ENCODE measurements at places on chromosomes 2 and 18.

- DNase-seq: no peak
Observed at GRCh38 chr18:36412778-36413177, 115.3 kb downstream of the FHOD3 start.

- DNase-seq: no peak
Observed at GRCh38 chr2:96906729-96907114, 36.8 kb upstream of the SEMA4C start.

DNA sequence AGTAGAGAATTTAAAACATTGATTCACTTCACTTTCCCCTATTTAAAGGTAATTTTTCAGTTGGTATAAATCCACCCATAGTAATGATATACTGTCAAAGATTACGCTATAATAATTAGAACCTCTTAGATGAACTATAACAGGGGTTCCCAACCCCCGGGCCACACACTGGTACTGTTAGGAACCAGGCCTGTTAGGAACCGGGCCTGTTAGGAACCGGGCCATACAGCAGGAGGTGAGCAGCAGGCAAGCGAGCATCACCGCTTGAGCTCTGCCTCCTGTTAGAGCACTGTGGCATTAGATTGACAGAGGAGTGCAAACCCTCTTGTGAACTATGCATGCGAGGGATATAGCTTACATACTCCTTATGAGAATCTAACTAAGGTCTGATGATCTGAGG is 34.0 kb upstream of the CD302 start:
- DNase-seq: no peak

GRCh38 chr2:219918944-219919343 is 291.5 kb downstream of the SLC4A3 start:
- no peak for DNase-seq

- DNase-seq: peak; percentile 20
Observed at GRCh38 chr2:128454980-128455720, 136.5 kb upstream of the HS6ST1 start.

- no peak for DNase-seq
Observed at GRCh38 chr18:9766076-9766481, 58.0 kb downstream of the RAB31 start.

DNA sequence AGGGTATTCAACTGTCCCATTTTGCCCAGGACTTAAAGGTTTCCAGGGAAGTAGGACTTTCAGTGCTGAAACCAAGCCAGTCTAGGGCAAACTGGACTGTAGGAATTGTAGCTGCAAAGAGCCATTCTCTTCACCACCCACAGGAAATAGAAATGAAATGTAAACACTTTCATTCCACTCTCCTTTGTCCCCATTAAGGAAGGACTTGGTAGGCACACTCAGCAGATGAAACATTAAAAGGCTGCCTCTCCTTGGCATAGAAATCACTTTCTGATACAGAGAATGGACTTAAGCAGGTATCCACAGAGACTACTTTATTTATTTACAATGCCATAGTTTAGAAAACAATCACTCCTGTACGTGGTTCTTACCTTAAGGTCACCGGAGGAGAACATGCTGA is 102.9 kb upstream of the CCDC195 start:
- DNase-seq: no peak

- DNase-seq: no peak
Observed at GRCh38 chr18:13323186-13323585, 104.6 kb downstream of the LDLRAD4 start.

DNA sequence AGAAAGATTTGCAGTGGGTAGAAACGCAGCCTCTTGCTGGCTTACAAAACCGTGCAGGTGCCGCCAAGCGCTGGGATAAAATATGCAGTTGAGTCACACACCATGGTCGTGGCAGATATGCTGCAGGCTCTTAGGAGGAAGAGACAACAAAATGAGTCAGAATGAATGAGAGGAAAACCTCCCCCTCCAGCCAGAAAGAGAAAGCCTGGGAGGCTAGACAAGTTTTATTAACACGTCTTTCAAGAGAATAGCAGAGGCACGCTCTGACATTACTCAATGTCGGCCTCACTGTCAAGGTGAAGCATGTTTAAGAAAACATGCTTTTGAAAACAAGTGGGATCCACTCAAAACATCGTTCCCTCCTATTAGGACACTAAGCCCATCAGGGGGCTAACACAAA is 37.1 kb upstream of the ZCCHC2 start:
- no peak for DNase-seq

- no peak for DNase-seq
Observed at GRCh38 chr2:43104763-43105162, 121.6 kb downstream of the ZFP36L2 start.

DNA sequence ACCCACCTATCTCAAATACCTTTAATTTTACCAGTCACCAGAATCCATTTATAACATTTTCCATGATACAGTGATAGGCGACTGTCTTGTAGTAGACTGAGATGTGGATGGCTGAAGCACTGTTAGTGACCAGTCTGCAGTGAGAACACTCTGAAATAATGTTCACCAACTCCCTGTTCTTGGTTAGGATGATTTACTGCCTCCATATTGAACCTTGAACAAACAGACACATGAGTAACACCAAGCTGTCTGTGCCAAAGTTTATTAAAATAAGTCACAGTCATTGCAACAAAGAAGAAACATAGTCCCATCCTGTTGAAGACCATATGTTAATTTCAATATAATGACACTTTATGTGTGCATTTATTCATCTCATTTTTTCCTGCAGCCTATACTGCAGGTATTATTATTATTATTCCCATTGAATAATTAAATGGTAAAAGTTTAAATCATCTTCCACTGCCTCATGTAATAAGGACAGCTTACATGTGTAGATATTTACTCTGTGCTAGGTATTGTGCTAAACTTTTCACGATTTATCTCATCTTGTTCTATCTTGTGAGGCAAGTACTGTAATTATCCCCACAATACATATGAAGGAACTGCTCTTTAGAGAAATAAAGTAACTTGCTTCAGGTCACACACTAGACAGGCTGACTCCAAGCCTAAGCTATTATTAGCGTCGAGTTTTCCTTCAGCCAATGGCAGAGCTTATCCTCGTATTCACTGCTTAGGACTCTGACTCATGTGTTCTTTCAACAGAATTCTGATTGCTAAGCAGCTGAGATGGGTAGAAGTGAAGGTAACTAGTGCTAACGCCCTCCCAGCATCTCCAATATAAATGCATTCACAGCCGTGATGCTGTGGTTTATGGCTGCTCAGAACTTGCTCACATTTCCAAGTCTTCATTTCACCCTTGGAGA is 62.5 kb downstream of the ONECUT2 start:
- no peak for DNase-seq

DNA sequence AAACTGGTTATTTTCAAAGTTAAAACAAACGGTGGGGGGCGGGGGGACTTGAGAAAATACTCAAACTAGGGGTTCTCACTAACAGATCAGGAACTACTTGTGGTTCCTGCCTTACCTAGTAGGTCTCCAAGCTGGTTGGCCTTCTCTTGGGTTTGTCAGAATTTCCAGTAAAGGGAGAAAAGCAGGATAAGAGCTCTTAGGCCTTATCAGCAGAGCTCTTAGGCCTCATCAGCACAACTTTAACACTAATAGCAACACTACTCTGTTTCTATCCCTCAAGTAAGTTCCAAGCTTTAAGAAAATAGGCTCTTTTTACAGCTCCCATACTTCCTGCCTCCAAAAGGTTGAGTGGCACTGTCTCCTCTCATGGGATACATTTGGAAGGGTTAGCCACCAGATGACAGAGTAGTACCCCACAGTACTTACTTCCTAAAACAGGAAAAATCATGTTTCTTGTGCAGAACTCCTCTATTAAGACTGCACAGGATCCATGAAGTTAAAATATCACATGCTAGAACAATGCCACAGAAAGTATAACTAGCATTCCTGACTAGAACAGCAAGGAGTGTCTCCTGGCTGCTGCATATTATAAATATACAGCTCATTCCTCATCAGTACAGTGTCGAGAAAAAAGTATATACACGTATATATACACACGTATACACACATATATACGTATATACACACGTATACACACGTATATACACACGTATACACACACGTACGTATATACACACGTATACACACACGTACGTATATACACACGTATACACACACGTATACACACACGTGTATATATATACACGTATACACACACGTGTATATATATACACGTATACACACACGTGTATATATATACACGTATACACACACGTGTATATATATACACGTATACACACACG is 6.1 kb downstream of the FBXO11 start:
- no peak for DNase-seq

- no peak for DNase-seq
Observed at GRCh38 chr2:25814681-25815080, 63.6 kb downstream of the ASXL2 start.

GRCh38 chr2:210195101-210195852 is 24.1 kb upstream of the KANSL1L start:
- no peak for DNase-seq

DNA sequence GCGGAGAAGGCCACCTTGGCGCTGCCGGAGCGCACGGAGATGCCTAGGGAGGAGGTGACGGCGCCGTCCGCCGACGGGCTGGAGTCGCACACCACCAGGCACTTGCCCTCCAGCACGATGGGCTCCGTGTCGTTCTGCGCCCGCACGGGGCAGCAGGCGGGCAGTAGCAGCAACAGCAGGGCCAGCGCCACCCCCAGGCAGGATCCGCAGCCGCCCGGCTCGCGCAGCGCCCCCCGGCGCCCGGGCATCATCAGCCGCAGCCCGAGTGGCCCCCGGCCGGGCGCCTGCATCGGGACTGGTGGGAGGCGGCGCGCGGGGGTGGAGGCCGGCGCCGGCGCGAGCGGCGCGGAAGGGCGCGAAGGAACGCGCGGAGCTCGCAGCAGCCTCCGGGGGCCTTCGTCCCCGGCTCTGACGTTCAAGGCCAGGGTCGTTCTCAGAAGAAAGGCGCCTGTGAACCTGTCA is 2.2 kb downstream of the CBLN2 start:
- no peak for DNase-seq

Measured in liver (tissue), 10 donors.